NCI-H2107 (cell line): ENCODE measurements at places on chromosomes 7 and 10.

- no peak for DNase-seq
Observed at GRCh38 chr7:40597517-40597916, 462.7 kb downstream of the SUGCT start.

DNA sequence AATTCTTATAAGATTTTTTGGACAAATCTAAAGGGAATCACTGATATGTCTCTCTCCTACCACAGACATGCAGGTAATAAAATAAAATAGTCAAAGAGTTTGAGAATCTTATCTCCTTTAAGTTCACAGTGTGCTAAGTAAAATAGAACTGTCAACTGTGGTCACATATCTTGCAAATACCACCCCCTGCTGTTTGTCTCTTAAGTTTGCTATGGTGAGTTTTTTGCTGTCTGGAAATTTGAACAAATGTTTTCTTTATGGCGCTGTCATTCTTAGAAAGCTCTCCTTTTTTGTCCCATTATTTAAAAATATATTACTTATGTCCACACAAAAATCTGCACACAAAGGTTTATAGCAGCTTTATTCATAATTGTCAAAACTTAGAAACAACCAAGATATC lies 19.6 kb downstream of the GIMAP5 start:
- no peak for DNase-seq

GRCh38 chr10:110634527-110635209 lies 9.5 kb upstream of the RBM20 start:
- peak; percentile 42 for DNase-seq

- no peak for DNase-seq
Observed at GRCh38 chr7:29375641-29376562, 181.3 kb downstream of the CHN2 start.

- DNase-seq = no peak
Observed at GRCh38 chr7:74617180-74617744, 40.3 kb upstream of the GTF2I start.

DNA sequence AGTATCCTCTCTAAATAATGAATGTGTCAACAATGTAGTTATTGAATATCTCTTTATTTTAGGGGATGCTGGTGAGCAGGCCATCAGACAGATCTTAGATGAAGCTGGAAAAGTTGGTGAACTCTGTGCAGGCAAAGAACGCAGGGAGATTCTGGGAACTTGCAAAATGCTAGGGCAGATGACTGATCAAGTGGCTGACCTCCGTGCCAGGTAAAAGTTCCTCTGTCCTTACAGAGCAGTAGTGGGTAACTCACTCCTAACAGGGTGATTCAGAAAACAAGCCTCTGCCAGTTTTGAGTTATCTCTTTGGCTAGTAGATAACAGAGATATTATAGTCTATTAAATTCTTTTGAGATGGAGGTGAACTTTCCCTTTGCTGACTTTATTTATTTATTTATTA lies 67.3 kb downstream of the AP3M1 start:
- no peak for DNase-seq

DNA sequence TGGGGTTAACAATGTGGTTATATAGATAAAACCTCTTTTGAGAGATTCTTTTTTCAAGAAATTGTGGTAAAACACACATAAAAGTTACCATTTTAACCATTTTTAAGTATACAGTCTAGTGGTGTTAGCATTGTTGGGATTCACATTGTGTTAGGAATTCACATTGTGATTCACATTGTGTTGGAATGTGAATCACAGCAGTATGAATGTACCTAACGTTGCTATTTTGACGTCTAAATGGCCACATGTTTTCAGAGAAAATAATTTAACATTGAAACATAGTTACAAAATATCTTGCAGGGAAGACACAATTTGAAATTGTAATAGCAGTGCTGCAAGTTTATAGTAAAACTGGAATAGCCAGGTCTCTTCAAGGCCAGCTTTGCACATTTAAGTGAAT lies 129.0 kb downstream of the BICC1 start:
- DNase-seq = no peak

- DNase-seq = no peak
Observed at GRCh38 chr7:115087437-115087836, 165.5 kb downstream of the MDFIC start.

- no peak for DNase-seq
Observed at GRCh38 chr10:86960863-86961434, 2.5 kb downstream of the SNCG start.

- no peak for DNase-seq
Observed at GRCh38 chr10:128215733-128216132, 89.5 kb upstream of the MKI67 start.

DNA sequence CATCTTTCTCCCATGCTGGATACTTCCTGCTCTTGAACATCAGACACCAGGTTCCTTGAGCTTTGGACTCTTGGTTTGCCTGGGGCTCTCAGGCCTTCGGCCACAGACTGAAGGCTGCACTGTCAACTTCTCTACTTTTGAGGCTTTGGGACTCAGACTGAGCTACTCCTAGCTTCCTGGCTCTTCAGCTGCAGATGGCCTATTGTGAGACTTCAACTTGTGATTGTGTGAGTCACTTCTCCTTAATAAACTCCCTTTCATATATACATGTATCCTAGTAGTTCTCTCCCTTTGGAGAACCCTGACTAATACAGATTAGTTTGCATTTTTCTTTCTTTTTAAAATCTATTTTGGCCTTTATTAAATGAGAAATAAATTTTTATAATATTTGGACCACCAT lies 276.2 kb upstream of the SEMA3C start:
- DNase-seq = no peak

DNA sequence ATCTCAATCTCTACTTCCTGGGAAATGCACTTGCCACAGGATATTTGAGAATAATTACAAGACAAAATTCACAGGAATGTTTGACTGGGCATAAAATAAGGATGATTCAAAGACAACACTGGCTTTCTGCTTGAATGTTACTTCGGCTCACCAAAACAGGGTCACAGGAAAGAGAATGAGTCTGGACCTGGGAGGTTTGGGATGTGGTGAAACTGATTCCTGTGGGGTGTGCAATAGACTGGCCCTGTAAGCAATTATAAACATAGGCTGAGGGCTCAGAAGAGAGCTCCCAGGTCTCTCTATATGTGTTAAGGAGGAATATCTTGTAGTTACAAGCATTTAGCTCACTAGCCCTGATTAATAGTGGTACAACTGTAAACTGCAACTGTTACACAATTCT lies 613.9 kb upstream of the CELF2 start:
- no peak for DNase-seq

- no peak for DNase-seq
Observed at GRCh38 chr10:70676511-70676910, 4.2 kb downstream of the ADAMTS14 start.

DNA sequence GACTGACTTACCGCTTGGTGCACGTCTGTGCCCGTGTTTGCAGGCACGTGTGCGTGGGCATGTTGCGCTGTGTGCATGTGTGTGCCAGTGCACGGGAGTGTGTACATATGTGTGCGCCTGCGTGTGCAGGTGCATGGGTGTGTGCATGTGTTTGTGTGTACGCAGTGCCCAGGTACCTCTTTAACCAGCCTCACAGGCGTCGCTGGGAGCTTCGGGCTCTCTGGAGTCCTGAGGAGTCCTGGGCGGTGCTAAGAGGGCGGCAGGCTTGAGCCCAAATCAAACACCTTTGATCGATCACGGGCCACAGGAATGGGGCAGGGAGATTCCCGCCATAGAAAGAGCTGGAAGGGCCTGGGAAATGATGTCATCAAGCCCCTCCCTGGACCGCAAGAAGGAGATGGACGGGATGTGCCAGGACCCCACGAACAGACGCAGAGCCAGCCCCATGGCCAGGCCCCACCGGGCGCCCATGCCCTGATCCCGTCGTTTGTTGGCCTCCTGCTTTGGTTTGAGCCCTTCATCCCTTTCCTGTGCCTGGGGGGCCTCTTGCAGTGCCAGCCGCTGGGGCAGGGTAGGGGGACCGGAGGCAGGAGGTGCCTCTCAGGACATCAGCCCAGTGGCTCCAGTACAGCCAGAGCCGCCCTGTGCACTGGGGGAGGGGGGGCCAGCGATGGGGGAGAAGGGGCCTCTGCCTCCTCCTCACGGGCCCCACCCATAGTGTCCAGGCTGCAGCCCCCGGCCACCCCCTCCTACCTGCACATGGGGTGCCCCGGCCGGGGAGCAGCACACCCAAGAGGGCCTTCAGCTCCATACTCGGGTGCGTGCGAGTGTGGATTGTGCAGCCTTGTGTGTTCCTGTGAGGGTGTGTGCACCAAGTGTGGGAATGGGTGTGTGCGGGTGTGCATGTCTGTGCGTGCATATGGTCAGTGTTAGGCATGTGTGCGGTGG lies 5.8 kb downstream of the KNDC1 start:
- DNase-seq = no peak

- DNase-seq = no peak
Observed at GRCh38 chr7:98755138-98755898, 114.5 kb downstream of the TMEM130 start.

DNA sequence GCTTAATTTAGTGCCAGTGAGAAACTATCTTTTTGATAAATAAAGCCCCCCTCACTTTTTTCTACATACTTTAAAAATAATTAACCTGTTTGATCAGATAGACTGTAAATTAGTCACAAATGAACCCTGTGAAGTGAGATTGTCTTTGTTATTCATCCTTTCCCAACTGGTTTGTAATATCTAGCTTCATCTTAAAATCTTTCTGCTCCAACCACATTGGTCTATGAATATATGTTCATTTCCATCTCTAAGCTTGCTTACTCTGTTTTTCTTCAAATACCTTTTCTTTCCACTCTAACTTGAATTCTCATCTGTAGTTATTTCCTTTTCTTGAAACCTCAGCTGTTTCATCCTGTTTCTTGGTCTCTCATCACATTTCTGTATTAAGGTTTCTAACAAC lies 12.1 kb downstream of the MARCHF5 start:
- no peak for DNase-seq

GRCh38 chr7:68288144-68288593 lies 1291.5 kb downstream of the TYW1 start:
- no peak for DNase-seq

DNA sequence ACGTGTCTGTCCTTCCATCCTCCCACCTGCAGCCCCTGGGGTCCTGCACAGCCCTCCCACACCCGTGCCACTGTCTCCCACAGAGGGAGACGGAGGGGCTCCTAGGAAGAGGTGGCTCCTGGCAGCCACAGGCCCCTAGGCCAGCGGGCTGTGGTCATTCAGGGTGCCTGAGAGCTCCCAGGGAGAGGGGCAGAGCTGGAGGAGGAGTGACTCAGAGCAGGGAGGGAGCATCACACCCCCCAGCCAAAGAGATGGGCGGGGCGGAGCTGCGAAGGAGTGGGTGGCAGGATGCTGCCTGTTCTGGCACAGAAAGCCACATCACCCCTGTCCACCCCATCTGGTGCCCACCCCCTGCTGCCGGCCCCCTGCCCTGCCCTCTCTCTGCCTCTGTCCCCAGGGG lies 50.5 kb downstream of the STK32C start:
- no peak for DNase-seq

DNA sequence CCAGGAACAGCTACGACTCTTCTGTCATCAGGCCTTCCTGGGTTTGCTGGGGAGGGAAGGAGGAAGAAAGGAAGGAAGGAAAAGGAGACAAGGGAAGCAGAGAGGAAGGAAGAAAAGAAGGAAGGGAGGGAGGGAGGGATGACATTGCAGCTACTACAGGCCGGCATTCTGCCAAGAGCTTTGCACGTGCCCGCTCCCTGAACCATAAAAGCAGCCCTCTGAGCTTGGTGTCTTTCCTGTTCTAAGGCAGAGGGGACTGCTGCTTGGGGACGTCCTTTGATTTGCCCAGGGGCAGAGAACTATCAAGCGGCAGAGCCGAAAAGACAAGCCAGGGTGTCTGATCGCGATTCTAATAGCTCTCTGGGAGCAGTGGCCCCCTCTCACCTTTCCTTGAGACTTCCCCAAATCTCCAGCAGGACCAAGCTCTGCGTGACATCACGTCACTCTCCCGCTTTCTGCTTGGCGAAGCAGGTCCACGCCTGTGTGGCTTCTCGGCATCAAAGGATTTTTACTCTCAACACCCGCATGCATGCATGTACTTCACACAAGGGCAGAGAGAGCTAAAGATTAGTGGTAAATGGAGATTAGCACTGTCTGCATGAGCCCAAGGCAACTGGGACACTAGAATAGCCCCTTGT lies 167.8 kb upstream of the AUTS2 start:
- DNase-seq = no peak

GRCh38 chr10:23917251-23917840 lies 291.6 kb upstream of the KIAA1217 start:
- DNase-seq = no peak

DNA sequence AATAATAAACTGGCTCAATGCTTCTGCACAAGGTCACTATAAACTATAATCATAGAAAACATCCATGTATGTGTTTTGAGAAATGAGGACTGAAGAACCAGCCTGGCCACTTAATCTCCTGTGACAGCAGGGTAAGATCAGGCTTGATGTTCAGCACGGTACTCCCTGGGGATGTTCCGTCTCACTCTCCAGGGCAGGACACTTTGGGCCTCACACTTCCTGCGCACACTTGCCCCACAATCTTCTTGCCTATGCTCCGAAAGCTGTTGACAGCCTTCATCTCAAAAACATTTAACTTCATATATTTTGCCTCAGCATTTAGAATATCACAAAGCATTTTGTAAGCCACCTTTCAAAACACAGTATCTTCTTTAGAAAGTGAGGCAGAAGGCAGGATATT lies 92.7 kb downstream of the PARD3 start:
- no peak for DNase-seq

DNA sequence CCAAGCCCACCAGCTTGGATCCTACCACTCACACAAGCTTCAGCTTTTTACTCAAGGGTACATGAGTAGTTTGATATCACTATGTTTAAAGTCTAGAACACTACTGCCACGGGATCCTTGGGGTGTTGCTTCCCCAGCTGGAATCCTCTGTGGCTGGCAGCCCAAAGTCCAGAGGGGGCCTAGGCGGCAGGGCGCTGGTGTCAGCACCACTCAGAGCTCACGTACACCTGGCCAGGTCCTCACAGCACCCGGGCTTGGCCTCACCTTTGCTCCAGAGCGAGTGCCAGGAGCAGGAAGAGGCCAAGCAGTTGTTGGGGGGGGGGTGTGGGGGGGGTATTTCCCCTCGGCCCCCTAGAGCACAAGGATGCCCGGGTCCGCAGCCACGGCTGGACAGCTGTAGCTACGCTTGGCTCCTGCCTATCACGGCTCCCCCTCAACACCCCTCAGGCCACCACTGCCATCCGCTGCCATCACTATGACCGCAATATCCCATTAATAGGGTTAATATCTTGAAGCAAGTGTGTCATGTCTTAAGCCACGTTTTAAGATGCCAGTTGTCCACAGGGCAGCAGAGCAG lies 17.0 kb downstream of the ZDHHC6 start:
- no peak for DNase-seq
